ENCODE measurements at places on chromosomes 3 and 15.

- DNase-seq, result no peak
Measured at GRCh38 chr3:138569090-138569489, 25.0 kb downstream of the CEP70 start.

DNA sequence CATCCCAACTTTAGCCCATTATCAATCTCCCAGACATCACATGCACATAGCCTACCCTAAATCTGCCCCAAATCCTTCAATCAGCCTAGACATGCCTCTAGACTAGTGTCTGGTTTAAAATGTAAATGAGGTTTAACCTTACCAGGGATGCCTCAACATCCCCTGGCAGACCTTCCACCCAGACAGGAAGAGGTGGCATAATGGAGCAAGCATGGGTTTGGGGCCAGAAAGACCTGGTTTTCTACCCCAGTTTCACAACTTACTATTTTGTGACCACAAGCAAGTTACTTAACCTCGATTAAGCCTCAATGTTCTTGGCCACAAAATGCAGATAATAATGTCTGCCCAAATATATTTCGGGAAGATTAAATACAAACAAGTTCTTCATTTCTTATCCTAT lies 28.3 kb upstream of the THBS1 start:
- DNase-seq, result no peak

DNA sequence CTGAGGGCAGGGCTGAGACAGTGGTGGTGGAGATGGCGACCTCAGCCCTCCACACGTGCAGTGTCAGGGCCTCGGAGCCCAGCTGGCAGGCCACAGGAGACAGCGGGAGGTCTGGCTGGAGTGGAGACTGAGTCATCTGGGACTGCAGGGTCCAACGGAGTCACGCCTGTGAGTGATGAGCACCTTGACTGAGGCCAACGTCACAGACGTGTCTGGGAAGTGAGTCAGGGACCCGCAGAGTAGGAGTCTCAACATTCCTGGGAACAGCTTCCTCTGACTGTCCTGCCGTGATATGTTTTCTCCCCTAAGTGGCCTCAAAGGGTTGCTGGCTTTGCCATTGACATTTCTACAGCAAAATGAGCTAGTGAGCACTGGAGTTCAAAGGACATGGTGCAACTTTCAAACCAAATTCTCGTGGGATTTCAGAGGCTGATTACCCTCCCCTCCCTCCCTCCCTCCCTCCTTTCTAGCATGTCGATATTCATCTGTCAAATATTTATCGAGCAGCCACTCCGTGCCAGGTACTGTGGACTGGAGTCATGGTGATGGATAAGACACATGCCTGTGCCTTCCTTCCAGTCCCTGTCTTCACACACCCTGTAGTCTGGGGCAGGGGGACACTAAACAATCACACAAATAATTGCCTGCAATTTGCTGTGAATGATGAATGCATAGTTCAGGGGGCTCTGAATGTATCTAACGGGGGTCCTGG lies 53.3 kb upstream of the AMOTL2 start:
- no peak for DNase-seq

DNA sequence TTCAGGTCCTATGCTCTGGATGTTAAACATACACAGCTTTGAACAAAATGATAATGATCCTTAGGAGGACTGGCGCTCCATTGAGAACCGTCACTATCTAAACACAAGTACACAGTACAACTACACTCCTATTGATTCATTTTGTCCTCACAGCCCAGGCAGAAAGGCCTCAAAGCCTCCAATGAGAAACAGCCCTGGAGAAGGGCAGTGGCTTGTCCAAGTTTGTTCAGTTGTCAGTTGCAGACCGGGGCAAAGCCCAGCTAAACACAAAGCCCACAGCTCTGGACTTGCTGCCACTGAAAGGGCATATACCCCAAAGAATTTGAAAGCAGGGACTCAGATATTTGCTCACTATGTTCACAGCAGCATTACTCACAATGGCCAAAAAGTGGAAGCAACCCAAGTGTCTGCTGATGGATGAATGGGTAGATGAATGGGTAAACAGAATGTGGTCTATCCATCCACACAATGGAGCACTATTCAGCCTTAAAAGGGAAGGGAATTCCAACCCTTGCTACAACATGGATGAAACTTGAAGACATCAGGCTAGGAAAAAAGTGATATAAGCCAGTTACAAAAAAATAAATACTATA lies 34.7 kb downstream of the NUP210 start:
- DNase-seq, result no peak

GRCh38 chr3:163513149-163513657 lies 1565.1 kb downstream of the SI start:
- no peak for DNase-seq

DNA sequence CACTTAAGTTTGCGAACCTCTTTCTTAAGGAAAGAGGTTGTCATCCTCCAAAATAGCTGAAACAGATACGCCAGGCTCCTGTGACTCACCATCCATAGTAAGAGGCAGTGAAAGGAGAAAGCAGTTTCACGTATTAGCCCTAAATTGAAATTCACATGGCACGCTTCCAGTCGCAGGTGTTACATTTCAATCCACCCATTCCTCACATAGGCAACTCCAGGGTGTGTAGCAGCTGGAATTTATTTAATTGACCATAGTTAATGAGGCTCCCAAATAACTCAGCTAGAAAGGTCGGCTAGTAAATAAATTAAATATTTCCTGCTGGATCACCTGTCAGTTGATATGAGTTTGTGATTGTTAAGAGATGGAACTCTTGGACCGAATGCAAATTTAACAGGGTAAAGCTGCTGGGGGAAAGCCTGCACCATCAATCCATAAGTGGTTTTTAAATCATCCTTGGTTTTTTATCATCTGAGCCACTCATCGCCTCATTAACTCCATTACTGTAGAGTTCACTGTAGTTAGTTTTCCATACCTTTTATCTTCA lies 19.6 kb downstream of the NSUN3 start:
- DNase-seq, result no peak

- no peak for DNase-seq
Measured at GRCh38 chr15:60583946-60584345, 105.0 kb upstream of the ICE2 start.

DNA sequence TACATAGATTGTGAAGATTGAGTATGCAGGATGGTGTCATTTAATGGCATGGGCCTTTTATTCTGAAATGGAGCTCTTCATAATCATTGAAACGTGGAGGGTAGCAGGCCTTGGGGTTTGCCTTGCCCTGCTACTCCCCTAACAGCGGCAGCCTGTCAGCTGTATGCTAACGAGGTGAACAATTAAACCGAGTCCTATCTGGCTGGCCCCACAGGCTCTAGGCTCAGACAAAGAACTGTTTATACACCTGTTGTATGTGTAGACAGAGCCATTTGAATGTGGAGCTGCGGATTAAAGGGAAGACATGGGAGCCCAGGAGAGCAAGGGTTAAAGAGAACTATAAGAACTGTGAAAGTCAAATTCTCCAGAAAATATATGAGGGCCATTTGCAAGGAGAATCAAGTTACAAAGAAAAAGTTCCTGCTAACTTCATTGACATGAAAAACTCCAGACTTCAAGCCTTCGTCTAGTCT lies 116.7 kb upstream of the CGNL1 start:
- no peak for DNase-seq

GRCh38 chr15:59553879-59554735 lies 57.5 kb upstream of the GCNT3 start:
- no peak for DNase-seq

GRCh38 chr3:64815195-64815631 lies 127.4 kb upstream of the ADAMTS9 start:
- DNase-seq, result no peak

- no peak for DNase-seq
Measured at GRCh38 chr3:98917608-98918007, 16.1 kb upstream of the DCBLD2 start.

DNA sequence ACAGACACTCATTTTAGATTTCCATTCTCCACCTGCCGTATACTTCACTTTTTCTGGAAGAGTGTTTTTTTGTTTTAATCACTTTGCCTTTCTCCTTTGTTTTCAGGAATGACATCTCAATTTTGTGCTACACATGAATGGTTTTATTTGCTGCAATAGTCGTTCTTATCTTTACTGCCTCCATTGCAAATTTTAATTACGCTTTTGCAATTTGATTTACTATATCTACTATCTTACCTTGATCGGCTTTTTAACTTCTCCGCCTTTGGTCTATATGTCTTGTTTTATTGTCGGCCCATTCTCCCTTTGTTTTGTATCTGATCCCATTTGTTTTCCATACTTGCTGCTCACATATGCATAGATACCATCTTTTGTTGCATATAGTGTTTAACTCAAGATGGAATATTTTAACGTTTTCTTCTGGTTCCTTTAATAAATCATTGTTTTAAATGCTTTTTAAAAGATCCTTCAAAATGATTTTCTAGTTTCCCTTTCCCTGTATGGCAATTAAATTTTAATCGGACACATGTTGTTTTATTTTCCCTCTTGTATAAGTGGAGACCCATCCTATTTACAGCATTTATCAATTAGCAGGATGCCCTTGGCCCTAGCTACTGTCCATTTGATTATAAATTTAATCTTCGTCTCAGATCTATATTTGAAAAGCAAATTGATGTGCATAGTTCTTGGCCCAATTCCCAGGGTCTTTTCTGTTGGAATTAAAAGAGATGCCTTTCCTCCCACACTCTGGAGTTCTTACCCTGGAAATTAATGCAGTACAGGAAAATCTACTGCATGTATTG lies 97.2 kb upstream of the CNTN4 start:
- DNase-seq, result no peak

DNA sequence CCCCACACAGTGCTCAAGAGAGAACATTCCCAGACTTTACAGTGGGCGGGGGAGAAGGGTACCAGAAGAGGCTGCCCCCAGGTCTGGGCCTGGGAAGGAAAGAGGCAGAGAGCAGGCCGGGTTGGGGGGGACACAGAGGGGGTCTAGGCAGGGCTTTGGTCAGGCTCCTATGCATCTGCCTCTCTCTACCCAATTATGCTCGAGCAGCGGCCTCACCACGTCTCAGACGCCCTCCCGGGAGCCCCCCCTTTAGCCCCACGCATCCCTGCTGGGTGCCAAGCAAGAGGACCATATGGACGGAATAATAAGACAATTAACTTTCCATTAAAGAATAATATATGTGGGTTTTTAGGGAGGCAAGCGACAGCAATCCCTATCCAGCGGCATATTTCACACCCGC lies 32.8 kb downstream of the CACNA2D2 start:
- no peak for DNase-seq

- peak; percentile 58 for DNase-seq
Measured at GRCh38 chr15:72237029-72237852, 6.3 kb upstream of the PKM start.

GRCh38 chr3:15521573-15521965 lies at the start of gene COLQ:
COLQ (minus strand) TSS chr3:15521706; CDS start chr3:15521625, 81 bp downstream.
- no peak for DNase-seq

DNA sequence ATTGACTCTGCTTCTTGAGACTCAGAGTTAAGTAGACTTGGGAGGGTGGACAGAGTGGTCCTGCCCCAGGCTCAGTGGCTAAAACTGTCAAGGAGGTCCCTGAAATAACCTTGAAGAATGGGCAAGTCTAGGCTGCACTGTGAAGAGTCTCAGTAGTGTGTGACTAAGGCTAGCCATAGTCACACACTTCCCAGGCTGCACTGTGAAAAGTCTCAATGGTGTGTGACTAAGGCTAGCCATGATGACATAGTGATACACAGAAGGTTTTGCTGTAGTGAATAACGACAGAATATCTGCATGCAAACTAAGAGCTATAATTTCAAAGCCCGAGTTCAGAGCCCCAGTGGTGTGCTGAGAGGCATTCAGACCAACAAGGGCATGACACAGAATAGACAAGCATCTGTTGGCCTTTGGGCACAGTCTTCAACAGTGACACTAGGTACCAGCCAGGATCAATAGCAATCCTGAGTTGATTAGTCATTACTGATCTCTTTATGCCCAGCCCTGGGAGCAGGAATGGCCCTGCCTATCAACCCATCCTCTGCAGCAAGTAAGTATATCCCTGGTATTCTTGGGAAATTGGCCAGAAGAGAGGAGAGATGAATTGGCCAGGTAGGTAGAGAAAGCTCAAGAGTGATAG lies 72.4 kb upstream of the BBX start:
- DNase-seq, result no peak

- no peak for DNase-seq
Measured at GRCh38 chr15:79653533-79653932, 221.4 kb downstream of the MINAR1 start.

- no peak for DNase-seq
Measured at GRCh38 chr15:33125894-33126537, 68.5 kb downstream of the FMN1 start.

GRCh38 chr3:178193846-178194245 lies 342.4 kb upstream of the KCNMB2 start:
- no peak for DNase-seq

- no peak for DNase-seq
Measured at GRCh38 chr3:134076851-134077250, 47.1 kb upstream of the SLCO2A1 start.

DNA sequence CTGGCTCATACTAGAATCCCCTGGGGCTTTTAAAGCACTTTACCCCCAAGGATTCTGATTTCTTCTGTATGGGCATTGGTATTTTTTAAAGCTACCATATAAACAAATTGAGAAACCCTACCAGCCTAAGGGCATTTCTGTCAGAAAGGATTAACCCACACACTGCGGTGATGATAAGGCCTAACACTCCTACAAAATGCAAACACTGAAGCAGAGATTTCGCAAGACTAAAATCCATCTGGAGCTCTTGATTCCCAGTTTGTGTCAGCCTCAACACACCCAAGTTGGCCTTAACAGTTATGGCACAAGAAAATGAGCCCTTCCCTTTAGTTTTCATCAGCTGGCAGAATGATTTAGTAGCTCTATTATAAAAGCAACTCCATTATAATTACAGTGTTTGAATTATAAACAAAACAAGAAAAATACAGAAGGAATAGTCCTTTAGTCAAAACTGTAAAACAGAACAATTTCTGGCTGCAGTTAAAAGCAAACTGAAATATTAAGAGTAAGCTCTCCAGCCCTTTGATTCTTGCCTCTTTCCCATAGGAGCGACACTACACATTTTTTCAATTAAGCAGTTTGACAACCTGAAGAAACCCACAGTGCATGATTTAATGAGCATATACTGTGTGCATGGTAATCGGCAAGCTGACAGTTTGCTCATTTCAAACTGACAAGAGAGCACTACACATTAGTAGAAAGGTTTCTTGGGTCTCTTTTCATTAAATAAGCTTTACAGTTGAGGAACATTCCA lies 441.2 kb downstream of the FHIT start:
- no peak for DNase-seq

DNA sequence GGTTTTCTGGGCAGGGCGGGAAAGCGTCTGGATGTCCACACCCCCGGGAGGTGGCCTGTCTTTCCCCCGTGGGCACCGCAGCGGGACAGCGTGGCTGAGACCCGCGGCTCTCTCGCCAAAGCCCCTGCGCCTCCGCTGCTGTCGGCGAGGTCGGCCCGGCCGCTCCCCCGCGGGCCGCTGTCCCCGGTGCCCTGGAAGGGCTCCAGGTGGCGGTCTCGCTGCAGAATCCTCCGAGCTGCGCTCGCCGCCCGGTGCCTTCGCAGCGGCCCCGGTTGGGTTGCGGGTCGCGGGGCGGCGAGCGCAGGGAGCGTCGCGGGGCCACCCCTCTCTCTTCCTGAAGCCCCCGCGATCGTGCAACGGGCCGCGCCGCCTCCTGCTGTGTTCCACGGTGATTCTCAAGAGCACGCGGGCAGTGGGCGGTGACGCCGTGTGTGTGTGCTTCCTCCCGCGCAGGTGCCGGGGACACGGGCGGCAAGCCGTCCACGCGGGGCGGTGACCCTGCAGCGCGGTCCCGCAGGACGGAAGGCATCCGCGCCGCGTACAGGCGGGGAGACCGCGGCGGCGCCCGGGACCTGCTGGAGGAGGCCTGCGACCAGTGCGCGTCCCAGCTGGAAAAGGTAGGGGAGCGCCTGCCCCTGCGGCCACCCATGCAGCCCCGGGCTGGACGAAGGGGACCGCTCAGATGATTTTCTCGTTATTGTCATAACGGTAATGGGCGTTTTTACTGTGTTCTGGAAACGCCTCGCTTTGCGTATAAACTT lies 54.4 kb downstream of the LRRK1 start:
- peak; percentile 3 for DNase-seq
